ENCODE measurements at places on chromosomes 16 and 17. TPM values are rescaled to one million over a fixed set of nuclear protein-coding genes. Genes with fewer than 3 reads are reported as not detected.
A peak's percentile ranks its signal among the peaks of the same experiment; 100 is the strongest.

PIRT gene
- total RNA-seq: not detected

KRTAP1-1 gene
- total RNA-seq: not detected

DNA sequence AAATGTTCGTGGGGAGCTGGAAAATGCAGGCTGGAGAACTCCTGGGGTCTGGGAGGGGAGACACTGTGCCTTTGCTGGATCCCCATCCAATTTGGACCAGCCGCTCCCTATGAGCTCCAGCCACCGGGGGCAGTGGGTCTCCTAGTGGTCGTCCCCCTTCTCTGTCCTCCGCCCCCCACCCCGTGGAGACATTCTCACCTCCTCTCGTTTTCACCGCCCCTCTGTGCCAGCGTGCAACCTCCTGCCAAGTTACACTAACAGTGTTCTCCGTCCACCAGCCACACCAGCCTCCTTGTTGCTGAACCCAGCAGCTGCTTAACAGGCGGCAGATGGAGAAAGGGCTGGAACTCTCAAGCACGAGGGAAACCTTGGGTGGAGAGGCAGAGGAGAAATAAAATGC, 67.4 kb upstream of the SOX9 start:
- peak; percentile 28 for DNase-seq

DNA sequence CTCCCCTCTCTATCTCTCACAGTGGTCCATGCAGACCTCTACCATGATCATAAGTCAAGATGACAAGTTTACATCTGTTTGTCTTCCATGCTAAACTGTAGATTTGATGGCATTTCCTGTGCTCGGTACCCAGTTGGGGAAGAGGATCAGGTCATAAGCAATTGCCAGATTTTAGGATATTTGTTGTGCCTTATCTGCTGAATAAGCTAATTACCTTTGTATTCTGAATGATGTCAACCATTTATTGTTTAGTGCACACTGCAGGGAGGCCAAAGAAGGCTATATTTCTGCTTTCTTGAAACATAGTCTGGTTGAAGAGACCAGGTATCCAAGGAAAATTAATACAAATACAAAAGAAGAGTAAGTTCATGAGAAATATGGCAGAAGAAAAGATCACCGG, 5.8 kb upstream of the ALDOC start:
- DNase-seq: no peak

TPSB2 gene
- total RNA-seq: 16.5 TPM

CYLD gene
- total RNA-seq: 19.6 TPM

DNA sequence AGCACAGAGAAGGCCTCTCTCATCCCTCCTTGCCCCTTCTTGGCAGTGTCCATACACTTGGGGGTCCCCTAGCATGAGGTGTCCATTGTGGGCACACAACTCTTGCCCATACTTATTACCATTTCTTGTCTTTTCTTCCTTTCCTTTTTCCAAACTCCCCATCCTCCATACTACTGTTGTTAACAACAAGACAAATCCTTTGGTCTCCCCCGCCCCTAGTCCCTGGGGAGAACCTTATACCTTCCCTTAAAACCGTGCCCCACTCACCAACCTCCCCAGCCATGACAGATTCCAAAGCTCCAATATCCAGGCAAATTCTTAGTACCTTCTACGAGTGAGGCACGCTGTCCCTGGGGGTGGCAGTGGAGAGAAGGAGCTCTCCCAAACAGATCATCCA, 82.9 kb downstream of the GAS7 start:
- DNase-seq: no peak

- DNase-seq: peak; percentile 53
Measured at GRCh38 chr17:63537991-63538692, 12.1 kb upstream of the DCAF7 start.

TMC5 gene
- 28.3 TPM for total RNA-seq

GUCY2D gene
- not detected for total RNA-seq

GRCh38 chr17:49521088-49521450, 26.0 kb downstream of the NGFR start:
- DNase-seq: no peak

DNA sequence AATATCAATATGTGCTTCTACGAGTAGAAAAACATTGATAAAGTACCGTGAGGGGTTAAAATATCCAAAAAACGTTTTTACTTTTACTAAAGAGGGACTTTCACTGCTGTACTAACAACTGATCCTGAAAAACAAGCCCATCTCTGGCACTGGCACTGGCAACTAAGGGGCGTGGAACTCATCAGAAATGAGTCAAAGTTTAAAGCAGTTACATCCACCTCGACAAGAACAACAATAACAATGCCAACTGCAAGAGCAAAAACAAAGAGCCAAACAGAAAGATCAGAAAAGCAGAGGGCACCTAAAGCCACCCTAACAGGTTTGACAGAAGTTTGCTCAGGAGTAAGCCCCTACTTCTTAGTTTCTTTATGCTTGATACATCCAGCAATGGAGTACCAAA, 13.1 kb downstream of the MBTPS1 start:
- DNase-seq: no peak

DNA sequence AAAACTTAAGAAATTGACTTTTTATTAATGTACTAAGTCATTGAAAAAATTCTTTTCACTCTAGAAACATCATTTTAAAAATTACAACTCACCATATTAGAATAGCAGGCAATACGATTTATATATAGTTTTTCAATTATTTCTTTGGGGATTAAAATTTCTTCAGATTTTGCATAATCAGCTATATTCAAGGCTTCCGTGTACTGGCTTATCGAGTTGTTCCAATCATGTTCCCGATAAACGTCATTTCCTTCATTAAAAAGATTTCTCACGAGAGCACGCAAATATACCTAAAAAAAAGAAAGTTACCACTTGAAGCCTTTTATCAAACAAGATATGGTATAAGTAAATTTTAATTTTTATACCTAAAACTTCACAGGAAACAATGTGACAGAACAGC, 18.0 kb downstream of the ZC3H7A start:
- no peak for DNase-seq

MYLK3 gene
- total RNA-seq: not detected

DNASE1L2 gene
- total RNA-seq: not detected

TMEM204 gene
- total RNA-seq: 15.2 TPM

CA10 gene
- not detected for total RNA-seq

- peak; percentile 94 for DNase-seq
Measured at GRCh38 chr17:48048384-48049126, 396 bp downstream of the NFE2L1 start.

LRRC36 gene
- total RNA-seq: 33.0 TPM

GRCh38 chr16:14356064-14356463, 274.0 kb downstream of the PARN start:
- no peak for DNase-seq

RAC3 gene
- total RNA-seq: 1.6 TPM

- DNase-seq: no peak
Measured at GRCh38 chr17:7132511-7133094, 18.0 kb upstream of the ASGR2 start.

- no peak for DNase-seq
Measured at GRCh38 chr16:53614346-53614745, 89.3 kb downstream of the RPGRIP1L start.

GRCh38 chr16:23836404-23837311, 875 bp downstream of the PRKCB start:
- peak; percentile 27 for DNase-seq

G6PC1 gene
- total RNA-seq: not detected

DNA sequence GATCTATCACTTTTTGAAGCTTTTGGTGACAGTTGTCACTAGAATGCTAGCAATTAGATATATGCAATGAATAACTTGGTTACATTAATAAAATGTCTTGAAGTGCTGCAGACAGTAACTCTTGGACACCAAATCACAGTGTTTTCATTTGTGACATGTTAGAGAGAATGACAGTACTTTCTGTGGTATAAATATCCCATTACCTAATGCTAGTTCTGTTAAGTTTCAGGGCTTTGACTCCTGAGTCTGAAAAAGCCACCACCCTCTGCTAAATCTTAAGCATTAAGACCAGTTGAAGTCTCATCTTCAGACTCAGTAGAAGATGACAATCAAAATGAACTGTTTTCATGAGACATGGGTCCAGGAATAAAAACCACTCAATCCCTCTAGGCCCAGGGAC, 10.6 kb upstream of the CPHXL2 start:
- no peak for DNase-seq

SLC16A13 gene
- not detected for total RNA-seq

DNA sequence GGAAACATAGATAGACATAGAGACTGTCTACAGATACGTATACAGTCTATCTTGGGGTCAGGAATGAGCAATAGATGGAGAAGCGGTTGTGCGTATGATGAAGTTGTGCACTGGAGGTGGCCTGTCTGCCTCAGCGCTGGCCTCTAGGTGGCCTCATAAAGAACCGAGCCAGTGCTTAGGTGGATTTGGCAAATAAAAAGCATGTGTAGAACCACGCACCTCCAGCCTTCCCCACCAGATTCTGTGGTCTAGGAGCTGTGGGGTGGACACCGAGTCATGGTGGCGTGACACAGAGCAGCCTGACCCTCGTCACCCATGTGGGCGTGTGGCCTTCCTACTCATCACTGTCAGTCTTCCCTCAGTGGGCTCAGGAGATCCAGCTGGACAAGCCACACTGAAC, 34.0 kb downstream of the PGS1 start:
- DNase-seq: no peak

- no peak for DNase-seq
Measured at GRCh38 chr16:79648826-79649225, 48.3 kb upstream of the MAF start.

PKMYT1 gene
- 6.1 TPM for total RNA-seq

GOSR1 gene
- 35.7 TPM for total RNA-seq

- peak; percentile 77 for DNase-seq
Measured at GRCh38 chr16:79839466-79840341, 239.2 kb upstream of the MAF start.

ZNF830 gene
- total RNA-seq: 11.9 TPM

GRCh38 chr17:54439816-54440215, 460.8 kb upstream of the TOM1L1 start:
- DNase-seq: no peak

CD79B gene
- total RNA-seq: not detected

GRCh38 chr17:67125417-67125816, 81.1 kb downstream of the CACNG1 start:
- no peak for DNase-seq

GRCh38 chr17:29563816-29564215, 3.0 kb downstream of the ABHD15 start:
- DNase-seq: peak; percentile 36

CCL16 gene
- 0.72 TPM for total RNA-seq

DNA sequence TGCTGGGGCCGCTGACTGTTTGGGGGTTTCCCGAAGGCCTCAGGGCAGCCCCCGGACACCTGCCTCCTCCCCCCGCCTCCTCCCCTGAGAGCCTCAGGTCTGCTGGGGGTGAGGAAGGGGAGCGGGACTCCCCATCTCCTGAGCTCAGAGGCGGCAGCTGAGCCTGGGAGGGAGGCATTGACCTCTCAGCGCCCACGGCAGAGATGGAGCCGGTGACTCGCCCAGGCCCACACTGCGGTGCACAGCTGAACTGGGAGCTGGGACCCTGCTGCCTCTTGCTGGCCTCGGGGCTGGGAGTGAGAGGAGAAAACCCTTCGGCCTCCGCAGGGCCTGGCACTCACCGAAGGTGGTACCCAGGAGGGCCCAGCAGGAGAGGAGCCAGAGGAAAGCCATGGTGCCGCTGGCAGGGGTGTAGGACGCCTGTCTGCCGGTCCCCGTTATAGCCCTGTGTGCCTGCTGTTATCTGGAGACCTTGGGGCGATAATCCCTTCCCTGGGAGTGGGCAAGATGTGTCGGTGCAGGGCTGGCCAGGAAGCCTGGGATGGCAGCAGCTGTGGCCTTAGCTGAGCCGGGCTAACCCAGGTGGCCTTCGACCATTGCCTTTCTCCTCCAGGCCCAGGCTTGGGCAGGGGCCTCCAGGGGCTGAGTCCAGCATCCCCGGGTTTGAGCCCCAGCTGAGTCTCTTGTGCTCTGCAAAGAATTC, at the start of gene CTRB2:
Gene CTRB2, minus strand, starts transcription at position 413 of the 703 bp plus-strand sequence. Its CDS starts 20 bp downstream, at position 393.
- no peak for DNase-seq

GLP2R gene
- 9.4 TPM for total RNA-seq

CACNG3 gene
- total RNA-seq: not detected

GRCh38 chr16:66474750-66475199, 47.7 kb downstream of the BEAN1 start:
- peak; percentile 62 for DNase-seq

PRRT2 gene
- total RNA-seq: not detected

DNA sequence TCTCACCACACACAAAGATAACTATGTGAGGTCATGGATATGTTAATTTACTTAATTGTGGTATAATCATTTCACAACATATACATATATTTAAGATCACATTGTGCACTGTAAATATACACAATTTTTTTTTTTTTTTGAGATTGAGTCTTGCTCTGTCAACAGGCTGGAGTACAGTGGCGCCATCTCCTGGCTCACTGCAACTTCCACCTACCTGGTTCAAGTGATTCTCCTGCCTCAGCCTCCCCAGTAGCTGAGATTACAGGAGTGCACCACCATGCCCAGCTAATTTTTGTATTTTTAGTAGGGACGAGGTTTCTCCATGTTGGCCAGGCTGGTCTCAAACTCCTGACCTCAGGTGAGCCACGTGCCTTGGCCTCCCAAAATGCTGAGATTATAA, 11.5 kb upstream of the PRSS54 start:
- peak; percentile 56 for DNase-seq

TCF25 gene
- 156 TPM for total RNA-seq

TOP2A gene
- total RNA-seq: 8.2 TPM

OR3A2 gene
- not detected for total RNA-seq

KCNG4 gene
- not detected for total RNA-seq

- no peak for DNase-seq
Measured at GRCh38 chr17:35163886-35164285, 16.3 kb downstream of the UNC45B start.

TMC7 gene
- 23.8 TPM for total RNA-seq

CDH8 gene
- 6.4 TPM for total RNA-seq

Data from stomach (tissue), 19 donors.